ENCODE measurements at places on chromosomes 4 and X.
A peak's percentile ranks its signal among the peaks of the same experiment; 100 is the strongest.

DNA sequence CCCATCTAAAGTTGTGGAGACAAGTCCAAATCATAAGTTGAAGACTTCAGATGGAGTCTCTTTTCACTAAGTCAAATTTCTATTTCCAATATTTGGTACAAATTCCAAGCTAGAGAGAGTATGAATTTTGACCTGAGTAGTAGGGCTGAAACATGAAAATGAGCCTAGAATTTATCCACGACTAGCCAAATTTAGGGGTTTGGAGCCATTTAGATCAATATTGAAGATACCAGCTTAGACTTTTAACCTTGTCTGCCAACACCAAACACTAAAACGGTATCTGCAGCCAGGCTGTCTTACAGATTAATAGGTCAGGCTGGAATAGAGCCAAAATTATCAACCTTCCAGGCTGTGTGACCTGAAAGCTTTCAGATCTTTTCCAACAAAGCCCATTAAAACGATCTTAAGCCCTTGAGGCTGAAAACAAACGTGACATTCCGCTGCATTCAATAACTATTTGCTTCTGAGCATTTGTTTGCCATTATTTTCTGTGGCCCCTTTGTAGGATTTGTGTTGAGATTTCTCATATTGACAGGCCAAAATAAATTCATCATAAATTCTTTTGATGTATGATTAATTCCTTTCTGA is 268.7 kb upstream of the DKK2 start:
- no peak for DNase-seq
- H3K4me1 ChIP-seq = no peaks in the 10 kb centered on the region

DNA sequence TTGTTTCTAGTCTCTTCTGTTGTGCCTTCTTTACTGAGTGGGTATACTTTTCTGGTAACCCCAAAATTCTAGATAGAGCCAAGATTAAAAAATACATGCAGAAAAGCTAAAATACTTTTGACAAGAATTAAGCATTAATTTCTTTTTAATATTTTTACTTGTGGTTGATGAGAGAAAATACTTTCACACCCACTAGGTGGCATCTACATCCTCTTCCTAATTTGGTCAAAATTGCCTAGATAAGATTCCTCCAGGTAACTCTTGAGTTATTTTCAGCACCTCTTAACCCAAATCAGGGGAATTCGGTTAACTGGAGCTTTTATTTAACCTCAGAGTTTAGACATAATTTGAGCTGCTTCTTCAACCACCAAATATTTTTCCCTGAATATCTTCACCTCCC is 28.4 kb upstream of the COX7B2 start:
- H3K36me3 ChIP-seq = no peaks in the 10 kb centered on the region
- DNase-seq = no peak
- H3K27ac ChIP-seq = no peak overlapping the region
- no peak overlapping the region for H3K4me3 ChIP-seq

GRCh38 chrX:141760761-141761160 is 62.2 kb upstream of the SPANXD start:
- no peaks in the 10 kb centered on the region for H3K27me3 ChIP-seq
- no peak for DNase-seq
- H3K4me1 ChIP-seq = no peaks in the 10 kb centered on the region
- H3K4me3 ChIP-seq = no peak overlapping the region
- H3K36me3 ChIP-seq = no peaks in the 10 kb centered on the region

DNA sequence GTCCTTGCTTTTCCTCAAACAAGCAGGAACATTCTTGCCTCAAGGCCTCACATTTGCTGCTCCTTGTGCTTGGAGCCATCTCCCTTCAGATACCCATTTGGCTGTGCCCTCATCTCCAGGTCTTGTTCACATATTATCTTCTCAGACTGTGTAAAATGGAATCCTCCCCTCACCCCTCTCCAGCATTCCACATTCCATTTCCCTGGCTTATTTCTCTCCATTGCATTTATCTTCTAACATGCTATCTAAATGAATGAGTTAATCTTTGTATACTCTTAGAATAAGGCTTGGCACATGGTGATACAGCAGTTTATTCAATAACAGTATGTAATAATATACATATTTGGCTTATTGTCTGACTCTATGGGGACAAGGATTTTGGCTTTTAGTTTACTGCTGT is 8.8 kb upstream of the GALNT7 start:
- no peak for DNase-seq
- no peaks in the 10 kb centered on the region for H3K36me3 ChIP-seq
- no peak overlapping the region for H3K4me3 ChIP-seq
- H3K4me1 ChIP-seq = no peaks in the 10 kb centered on the region

DNA sequence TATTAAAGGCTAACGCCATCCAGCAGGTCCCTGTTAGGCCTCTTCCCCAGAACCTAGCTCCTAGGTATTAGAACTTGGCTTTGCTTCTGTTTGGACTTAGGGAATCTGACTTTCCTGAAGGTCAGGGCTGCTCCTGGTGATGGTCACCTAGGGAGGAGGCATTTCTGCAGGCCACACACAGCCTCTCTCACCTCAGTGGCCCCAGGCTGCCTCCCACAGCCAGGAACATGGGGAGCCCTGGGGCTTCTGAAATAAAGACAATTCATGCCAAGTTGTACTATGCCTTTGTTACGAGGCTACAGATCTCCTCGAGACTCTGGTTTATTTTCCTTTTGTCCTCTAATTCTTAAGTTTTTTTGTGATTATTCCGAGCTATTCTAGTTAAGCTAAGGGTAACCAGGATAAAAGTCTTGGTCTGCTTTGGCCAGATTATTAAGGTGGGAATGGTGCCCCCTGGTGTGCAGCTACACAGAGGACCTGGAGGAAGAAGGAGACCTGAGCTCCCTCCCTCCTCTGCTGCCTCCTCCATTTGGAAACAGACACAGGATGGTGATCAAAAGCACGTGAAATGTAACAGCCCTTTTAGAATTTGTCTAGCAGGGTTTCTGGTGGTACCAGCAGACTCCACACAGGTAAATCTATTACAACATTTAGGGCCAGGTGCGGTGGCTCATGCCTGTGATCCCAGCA is 131.0 kb downstream of the DCLK2 start:
- no peak overlapping the region for H3K4me3 ChIP-seq
- DNase-seq = peak; percentile 25
- H3K27ac ChIP-seq = no peak overlapping the region
- H3K4me1 ChIP-seq = no peaks in the 10 kb centered on the region
- H3K27me3 ChIP-seq = peaks cover 4% of the 10 kb centered on the region

- no peaks in the 10 kb centered on the region for H3K36me3 ChIP-seq
- H3K4me1 ChIP-seq = no peaks in the 10 kb centered on the region
- H3K27me3 ChIP-seq = no peaks in the 10 kb centered on the region
- no peak for DNase-seq
- H3K27ac ChIP-seq = no peak overlapping the region
- no peak overlapping the region for H3K4me3 ChIP-seq
Measured at GRCh38 chrX:107562482-107562881, 65.8 kb upstream of the PRPS1 start.

DNA sequence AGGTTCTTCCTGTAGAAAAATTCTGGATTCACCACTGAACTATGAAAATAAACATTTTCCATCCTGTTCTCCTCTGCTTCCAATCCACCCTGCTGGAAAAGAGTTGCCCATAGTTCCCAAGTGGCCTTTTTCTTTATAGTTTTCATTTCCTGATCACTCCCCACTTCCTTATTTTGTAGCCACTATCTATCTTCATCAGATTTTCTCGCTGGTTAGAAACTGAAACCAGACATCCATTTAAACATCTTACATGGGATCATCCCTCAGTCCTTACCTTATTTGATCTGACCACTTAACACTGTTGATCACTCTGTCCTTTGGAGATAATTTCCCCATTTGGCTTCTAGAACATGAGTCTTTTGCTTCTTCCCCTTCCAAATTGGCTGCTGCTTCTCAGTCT is 42.2 kb upstream of the SCOC start:
- no peaks in the 10 kb centered on the region for H3K36me3 ChIP-seq
- H3K4me3 ChIP-seq = no peak overlapping the region
- H3K27ac ChIP-seq = no peak overlapping the region
- no peak for DNase-seq

- no peaks in the 10 kb centered on the region for H3K4me1 ChIP-seq
- DNase-seq = no peak
- no peak overlapping the region for H3K4me3 ChIP-seq
- no peaks in the 10 kb centered on the region for H3K36me3 ChIP-seq
Measured at GRCh38 chr4:13933191-13933590, 305.7 kb upstream of the BOD1L1 start.

GRCh38 chr4:184680698-184681097 is 31.2 kb downstream of the PRIMPOL start:
- H3K27ac ChIP-seq = no peak overlapping the region
- H3K36me3 ChIP-seq = peaks cover 13% of the 10 kb centered on the region
- peaks cover 7% of the 10 kb centered on the region for H3K4me1 ChIP-seq
- H3K4me3 ChIP-seq = no peak overlapping the region
- no peak for DNase-seq

DNA sequence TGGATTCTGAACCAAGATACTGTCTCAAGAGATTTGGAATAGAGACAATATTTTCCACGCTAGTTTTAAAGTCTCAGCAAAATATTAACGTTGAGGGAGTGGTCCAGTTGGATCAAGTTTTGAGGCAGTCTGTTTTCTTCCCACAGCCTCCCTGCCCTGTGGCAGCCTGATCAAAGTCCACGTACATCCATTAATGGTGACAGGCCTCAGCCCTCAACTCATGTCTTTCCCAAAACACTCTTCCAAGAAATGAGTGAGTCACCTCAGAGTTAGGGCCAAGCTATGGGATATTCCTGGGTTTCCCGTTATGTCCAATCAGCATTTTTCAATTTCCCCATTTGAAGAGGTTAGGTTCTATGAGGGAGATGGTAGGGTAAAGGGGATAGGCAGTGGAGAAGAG is 28.5 kb downstream of the EGFL6 start:
- H3K4me1 ChIP-seq = no peaks in the 10 kb centered on the region
- H3K27me3 ChIP-seq = no peaks in the 10 kb centered on the region
- no peak overlapping the region for H3K27ac ChIP-seq
- DNase-seq = no peak
- no peak overlapping the region for H3K4me3 ChIP-seq

DNA sequence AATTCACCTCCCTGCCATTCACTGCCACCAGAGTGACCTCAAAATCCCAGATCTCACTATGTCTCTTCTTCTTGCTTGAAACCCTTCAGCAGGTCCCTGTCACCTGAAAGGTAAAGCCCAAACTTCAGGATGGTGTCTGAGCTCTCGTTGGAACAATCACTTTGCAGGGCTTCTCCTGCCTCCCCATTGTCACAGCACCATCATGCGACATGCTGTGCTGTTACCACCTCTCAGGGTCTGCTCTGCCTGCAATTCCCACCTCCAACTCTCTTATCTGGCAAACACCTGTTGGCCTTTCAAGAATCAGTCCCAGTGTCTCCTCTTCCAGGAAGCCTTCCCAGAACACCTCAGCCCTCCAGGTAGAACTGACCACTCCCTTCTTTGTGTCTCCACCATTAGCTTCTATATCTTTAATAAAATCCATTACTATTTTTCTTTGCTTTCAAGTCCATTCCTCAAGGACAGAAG is 46.2 kb downstream of the SEL1L3 start:
- H3K36me3 ChIP-seq = no peaks in the 10 kb centered on the region
- no peak for DNase-seq
- H3K4me1 ChIP-seq = no peaks in the 10 kb centered on the region
- H3K27me3 ChIP-seq = no peaks in the 10 kb centered on the region
- no peak overlapping the region for H3K27ac ChIP-seq

DNA sequence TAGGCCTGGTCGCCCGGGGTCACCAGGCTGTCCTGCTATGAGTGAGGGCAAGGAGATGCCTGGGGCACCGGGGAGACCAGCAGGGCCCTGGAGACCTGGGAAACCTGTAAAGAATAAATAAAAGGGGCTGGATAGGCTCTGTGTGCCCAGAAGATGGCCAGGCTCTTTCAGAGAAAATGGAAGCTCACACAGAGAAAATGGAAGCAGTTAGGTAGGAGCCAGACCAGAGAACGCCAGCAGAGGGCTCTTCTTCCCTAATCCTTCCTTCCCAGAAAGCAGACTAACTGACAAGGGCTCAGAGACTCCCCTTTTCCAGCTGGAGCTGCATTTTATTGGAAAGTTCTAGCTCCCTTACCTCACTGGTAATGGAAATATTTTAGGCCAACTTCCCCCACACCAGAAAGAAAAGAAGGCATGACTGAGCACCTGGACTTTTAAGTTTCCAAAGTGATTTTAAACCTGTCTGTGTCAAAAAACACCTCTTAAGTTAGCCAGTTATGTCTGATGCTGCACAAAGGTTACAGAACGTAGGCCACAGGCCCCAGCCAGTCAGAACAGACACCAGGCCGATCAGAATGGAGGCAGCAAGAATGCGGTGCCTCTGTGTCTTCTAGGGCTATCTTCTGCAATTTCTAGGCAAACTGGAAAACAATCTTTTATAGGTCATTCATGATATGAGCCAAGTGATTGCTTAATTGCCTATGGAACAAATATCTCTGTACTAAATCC is 74.0 kb downstream of the ATG4A start:
- H3K36me3 ChIP-seq = no peaks in the 10 kb centered on the region
- H3K4me1 ChIP-seq = no peaks in the 10 kb centered on the region
- H3K27me3 ChIP-seq = no peaks in the 10 kb centered on the region
- DNase-seq = no peak
- no peak overlapping the region for H3K4me3 ChIP-seq

DNA sequence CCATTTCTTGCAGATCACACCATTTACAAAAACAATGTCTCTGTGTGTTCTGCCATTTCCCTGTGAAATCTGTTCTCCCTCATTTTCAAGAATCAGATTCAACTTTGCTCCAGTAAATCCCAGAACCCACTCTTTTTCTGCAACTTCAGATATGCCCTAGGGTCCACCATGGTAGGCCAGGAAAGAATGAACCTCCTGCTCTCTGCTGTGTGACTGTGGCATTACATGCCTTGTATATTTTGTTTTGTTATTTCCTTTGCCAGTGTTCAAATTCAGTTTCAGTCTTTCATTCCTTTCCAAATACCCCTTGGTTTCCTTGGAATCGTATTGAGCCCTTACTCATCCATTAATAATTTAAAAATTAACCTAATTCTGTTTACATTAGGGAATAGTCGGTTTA is 290.2 kb upstream of the VCX start:
- H3K4me1 ChIP-seq = no peaks in the 10 kb centered on the region
- H3K4me3 ChIP-seq = no peak overlapping the region
- DNase-seq = no peak
